NCI-H1092 treated with DMSO at 0.1 percent for 48 hours (cell line): ENCODE measurements at places on chromosomes 7 and 10.

DNA sequence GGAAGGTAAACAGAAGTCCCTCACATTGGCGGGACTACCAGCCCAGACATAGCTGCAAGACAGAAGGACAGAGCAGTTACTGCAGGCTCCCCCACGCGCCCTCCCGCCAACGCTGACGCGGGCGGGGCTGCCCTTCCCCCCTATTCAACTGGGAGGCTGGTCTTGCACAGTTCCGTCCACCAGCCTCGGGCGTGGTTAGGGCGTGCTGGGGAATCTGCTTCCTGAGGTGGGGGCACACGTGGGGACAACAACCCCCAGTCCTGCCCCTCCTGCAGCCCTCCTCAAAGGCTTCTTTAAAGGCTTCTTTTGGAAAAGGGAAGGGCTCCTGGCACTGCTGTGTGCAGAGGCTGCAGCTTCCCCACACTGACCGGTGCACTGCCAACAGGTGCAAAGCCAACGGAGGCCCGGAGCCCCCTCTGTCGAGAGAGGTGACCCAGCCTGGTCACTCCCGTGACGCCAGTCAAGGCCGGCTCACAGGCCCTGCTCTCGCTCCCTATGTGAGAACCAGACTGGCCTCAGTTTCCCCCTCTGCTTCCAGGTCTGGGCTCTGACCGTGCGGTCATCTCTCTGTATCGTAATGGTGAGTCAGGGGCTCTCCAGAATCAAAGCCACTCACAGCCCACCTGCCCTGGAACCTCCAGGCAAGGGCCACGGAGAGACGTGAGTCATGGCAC lies 126.0 kb downstream of the EBF3 start:
- no peak for DNase-seq

- DNase-seq: no peak
Measured at GRCh38 chr7:131602304-131602993, 46.0 kb upstream of the PODXL start.

DNA sequence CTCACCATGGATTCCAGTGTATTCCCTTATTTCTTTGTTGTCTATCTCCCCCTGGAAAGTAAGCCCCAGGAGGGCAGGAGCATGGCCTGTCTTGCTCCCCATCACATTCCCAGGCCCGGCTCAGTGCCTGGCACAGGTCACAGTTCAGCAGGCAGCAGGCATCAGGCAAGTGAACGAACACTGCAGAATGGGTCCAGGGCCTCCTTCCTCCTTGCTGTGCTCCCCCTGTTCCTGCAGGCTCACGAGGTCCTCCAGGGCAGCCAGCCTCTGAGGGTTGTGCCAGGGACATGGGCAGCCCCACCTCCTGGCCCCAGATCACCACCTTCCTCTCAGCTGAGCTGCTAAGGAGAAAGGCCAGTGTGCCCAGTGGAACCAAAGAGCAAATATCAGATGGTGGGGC lies 41.8 kb downstream of the PDLIM1 start:
- no peak for DNase-seq

GRCh38 chr10:4004144-4004543 lies 219.1 kb upstream of the KLF6 start:
- no peak for DNase-seq
